ENCODE measurements at places on chromosomes 3 and 15. TPM values are rescaled to one million over a fixed set of nuclear protein-coding genes. Genes with fewer than 3 reads are reported as not detected.

DNA sequence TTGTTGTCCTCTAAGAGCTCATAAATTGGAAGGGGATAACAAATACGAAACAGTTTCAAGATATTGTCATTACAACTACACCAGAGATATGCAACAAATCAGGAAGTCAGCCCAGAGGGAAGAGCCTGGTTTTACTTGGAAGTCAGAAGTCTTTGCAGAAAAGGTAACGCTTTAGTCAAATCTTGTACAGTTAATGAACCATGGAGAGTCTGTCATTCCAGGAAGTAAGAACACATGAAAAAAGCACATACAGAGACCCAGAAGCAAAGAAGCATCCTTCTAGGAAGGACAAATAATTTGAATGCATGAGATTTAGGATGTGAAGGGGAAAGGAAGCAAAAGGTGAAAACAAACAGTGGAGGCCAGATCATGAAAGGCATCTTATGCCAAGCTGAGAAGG lies 19.6 kb downstream of the DYNC1LI1 start:
- DNase-seq: no peak

- DNase-seq: no peak
Observed at GRCh38 chr15:47689660-47690059, 27.6 kb upstream of the SEMA6D start.

- peak; percentile 28 for DNase-seq
Observed at GRCh38 chr3:76834657-76835056, 205.2 kb upstream of the ROBO2 start.

DNA sequence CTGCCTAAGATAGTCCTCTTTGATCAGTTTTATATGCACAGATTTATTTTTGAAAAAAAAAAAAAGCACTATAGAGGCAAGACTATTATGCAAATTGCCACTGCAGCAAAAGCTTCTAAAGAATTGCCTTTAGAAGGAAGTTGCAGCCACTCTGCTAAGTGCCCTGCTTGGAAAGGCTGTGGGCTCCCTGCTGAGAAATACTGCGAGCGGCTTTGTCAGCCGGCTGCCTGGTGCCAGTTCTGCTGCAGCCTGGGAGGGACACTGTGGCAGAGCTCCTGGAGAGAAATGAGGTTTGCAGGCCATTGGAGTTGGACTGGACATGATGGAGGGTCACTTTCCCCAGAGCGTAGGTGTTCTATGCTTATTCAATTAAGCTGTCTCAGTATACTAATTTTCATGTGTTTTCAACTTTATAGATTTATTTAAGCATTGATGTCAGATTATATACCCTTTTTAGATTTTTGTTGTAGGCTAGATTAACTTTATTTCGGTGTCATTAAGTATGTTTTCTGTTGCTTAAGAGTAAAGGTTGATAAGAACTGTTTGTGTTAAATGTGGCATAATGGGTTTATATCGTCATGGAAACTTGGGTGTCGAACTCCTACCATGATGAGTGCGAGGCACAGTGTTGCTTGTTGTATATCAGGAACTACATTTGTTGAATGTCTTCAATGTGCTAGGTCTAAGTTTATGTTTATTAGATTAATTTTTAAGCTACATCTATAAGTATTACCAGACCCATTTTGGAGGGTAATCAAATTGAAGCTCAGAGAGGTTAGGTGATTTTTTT lies 6.6 kb downstream of the MAP2K5 start:
- DNase-seq: peak; percentile 15

Gene MYRIP
- total RNA-seq: under 0.01 TPM

DNA sequence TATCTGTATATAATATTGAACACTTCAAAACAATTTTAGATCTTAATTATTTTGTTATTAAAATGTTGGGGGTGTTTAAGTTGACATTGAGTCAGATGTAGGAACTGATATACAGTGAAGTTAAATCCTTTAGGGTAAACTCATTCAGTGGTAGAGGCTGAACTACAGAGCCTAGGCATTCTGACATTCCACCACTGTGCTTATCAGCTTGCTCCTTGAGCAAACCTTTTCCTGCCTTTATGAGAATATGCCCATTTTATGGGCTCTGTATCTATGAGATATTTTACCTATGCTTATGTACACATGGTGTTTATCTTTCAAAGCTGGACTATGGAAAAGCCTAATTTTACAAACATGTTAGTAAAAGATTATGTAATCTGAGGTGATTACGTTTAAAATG lies 407.5 kb downstream of the ZBTB20 start:
- DNase-seq: no peak

DNA sequence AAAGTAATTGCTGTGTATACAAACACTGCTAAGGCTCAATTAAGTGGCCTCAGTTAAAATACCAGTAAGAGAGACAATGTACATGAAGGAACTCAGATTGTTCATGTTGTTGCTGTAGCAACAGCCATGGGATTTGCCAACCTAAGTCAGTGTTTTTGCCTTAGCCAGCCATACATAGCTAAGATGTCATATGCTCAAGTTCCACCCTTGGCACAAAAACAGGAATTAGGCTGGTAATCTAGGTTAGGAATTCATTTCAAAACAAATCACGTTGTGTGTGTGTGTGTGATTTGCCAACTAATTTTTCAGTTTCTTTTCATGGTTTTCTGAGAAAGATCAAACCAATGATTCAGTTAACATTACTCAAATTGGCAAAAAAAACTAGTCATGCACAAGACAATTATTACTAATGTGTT lies 143.7 kb upstream of the KCNMB2 start:
- DNase-seq: peak; percentile 85

DNA sequence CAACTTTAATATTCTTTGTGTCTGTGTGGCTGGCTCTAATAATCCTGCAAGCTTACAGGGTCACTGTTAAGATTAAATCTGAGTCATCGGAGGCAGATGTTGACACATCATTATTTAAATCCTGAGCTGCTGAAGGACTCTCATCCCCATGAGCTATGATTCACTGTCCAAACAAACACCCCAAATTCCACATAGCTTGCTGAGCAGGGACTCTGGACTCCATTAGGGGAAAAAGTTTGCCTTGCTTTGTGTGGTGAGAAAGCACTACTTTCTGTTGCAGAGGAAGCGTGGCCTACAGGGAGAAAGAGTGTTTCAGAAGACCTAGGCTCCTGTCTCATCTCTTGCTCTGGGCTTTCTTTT lies 213.7 kb downstream of the PDCD6IP start:
- peak; percentile 98 for DNase-seq

DNA sequence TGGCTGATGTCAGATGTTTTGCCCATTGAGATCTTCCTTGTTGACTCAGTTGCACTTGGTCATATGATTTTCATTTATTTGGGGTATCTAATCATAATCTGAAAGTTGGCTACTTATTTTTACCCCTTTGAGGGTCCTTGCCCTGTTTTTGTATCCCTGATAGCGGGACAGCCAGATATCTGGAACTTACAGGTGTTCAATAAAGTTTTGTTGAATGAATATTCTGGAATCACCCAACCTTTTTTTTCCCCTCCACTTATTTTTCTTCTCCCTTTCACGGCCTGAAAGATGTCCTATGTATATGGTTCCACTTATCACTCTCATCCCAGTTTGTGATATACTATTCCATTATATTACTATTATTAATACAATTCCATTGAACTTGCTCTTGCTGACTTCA lies 12.8 kb downstream of the CTNNB1 start:
- DNase-seq: no peak

Measured in fibroblast of lung (primary cell).